Stimulated activated CD4-positive, alpha-beta T cell treated with anti-CD3 and anti-CD28 coated beads, Interleukin-4, amount 100 ng/mL, for 48 hours (primary cell): ENCODE measurements at places on chromosomes 6 and 20.
A peak's percentile ranks its signal among the peaks of the same experiment; 100 is the strongest.

DNA sequence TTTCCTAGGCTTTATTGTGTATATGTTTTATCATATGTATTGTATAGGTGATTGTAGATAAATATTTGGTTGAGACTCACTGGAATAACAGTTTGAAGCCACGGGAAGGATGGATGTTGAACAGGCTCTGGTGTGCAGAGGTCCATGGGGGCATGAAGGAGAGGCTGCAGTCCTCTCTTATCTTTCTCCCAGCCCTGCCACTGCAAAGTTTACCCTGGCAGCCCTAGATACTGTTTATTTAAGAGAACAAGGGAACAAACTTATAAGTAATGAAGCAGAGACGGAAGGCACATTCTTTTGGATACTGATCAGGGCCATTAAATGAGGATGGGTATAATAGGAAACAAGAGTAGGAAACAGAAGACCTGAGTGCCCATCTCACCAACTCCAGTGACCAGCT, 103.6 kb upstream of the SCGN start:
- no peak for DNase-seq

GRCh38 chr6:5865506-5866031, 141.2 kb downstream of the NRN1 start:
- no peak for DNase-seq

DNA sequence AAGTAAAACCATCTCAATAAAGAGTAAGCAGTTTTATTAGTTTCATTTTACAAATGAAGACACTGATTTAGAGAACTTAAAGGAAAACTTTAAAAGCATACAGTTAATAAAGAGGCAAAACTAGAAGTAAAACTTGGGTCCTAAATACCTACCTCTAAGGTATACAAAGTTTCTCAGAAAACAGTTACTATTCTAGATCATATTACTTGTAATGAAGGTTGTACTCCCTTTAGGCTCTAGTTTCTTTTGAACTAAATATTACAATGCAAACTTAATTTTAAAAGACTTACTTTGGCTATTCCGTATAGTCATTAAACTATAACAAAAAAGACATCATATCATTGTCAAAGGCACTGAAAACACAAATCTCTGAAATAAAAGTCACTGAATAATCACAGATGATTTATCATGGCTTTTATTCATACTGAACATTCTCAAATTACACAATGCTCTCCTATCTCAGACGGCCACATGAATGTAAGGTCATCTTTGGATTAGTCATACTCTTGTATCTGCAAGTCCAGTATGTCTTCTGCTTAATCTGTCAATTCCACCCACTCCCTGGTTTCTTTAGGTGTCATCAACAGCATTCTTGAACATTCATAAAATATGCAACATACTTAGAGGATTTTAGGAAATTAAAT, 361.6 kb upstream of the RUNX2 start:
- DNase-seq = no peak

GRCh38 chr6:130815200-130816071, 11.8 kb upstream of the SMLR1 start:
- DNase-seq = no peak

GRCh38 chr6:148146717-148147462, 195.7 kb upstream of the SASH1 start:
- peak; percentile 39 for DNase-seq

DNA sequence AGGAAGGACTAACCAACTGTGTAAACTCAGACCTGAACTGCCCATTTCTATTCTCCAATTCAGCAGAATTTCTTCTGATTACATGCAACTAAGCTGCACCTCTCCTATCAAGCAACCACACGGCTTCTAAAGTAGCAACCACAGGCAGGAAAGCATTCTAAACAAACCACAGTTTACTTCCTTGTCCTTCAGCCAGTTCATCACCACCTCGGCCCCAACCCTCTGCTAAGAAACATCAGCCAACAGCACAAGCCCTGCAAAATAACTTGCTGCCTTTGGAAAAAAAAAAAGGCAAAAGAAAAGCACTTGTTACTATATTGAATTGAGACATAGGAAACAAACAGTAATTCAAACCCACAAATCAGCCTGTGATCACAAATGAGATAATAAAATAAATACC, 140.3 kb downstream of the NFATC2 start:
- DNase-seq = no peak

GRCh38 chr20:19022791-19023448, 189.5 kb upstream of the SLC24A3 start:
- no peak for DNase-seq

- DNase-seq = peak; percentile 9
Observed at GRCh38 chr6:122610690-122611455, 668 bp downstream of the PKIB start.

DNA sequence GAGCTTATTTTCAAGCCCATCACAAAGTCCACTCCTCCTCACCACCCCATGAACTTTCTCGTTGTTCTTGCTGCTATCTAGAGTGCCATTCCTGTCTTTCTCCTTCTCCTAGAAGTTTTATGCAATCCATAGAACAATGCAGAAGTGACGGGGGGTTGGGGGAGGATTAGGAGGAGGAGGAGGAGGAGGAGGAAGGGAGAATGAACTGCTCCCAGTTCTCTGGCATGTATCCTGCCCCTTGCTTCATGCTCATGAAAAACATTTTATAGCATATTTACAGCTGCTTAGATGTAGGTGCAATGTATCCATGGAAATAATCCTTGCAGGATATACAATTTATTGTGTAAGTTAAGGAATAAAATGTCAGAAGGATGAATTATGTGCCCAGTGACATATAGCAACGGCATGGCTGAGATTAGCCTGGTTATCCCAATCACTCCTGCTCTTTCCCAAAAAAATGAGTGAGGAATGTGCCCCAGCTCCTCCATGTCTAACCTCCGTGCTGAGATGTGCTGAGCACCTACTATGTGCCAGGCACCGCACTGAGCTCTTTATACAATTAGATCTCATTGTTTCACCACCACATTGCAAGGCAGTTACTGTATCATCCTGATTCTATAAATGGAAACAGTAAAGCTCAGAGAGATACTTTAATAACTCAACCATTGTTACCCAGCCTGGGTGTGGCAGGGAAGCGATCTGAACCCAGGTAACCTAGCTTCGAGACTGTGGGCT, 41.6 kb upstream of the TFAP2C start:
- DNase-seq = no peak

DNA sequence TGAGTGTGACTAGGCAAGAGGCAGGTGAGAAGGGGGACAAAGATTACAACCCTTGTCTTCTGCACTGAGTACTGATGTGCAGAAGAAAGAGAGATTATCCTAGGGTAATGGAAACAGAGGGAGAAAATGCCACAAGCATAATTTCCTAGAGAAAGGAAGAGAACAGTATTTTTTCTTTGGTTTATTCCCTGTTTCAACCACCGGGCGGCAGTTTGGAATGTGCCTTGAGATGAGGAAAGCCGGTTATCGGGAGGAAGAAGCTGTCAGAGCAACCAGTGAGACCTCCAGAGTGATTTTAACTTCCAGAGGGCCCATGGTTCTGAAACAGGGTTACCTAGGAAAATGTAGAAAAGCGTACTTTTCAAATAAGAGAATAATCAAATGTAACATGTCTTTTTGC, 121.4 kb downstream of the REV3L start:
- no peak for DNase-seq

DNA sequence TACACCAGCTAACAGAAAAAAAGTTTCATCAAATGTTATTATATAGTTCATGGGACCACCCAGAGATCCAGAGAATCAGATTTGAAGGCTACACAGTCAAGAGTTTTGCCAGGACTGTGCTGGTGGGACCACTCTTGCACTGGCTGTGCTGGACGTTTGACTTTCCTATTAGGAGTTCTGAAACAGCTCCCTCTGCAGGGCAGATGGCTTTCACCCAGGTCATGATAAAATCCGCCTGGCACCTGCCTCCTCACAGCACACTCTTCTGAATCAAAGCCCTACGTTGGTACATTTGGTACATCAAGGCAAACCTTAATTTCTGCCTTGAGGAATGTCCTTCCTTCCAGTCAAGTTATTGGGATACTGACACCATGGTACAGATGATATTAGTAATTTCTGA, 302.1 kb downstream of the ZNF217 start:
- DNase-seq = no peak

DNA sequence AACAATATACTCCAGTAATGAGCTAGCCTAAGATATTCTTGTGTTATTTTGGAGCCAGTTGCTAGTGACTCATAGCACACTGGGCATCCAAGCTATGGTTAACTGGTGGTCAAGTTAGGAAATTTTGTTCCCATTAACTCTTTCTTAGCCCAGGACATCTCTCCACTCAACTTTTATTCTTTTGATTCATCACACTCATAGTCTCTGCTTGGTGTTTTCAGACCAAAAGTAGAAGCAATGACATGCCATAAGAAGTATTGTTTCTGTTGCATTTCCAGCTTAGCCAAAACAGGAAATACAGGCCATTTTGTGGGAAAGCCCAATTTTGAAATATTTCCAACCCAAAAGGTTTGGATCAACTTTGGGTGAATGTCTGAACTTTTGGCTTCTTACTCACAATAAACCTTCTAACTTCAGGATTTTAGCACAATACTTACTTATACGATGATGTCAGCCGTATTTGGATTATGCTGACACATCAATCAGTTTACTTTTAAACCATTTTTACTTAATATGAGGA, 31.6 kb upstream of the CCN2 start:
- DNase-seq = no peak

GRCh38 chr6:137977814-137978213, 110.8 kb downstream of the TNFAIP3 start:
- no peak for DNase-seq

DNA sequence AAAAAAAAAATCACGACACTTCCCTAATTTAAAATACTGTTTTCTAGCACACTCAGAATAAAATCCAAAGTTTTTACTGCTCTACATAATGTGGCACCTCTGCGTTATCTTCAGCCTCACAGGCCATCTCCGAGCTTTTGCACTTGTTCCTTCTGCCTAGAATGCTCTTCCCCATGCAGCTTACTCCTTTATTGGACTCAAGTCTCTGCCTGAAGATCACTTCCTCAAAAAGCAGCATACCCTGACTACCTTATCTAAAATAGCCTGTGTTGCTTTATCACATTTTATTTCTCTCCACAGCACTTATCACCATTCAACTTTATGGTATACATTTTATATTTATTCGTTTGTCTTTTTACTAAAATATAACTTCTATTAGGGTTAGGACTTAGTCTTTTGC, 2.3 kb downstream of the ZNF322 start:
- DNase-seq = no peak

- DNase-seq = no peak
Observed at GRCh38 chr20:10040070-10040975, 5.5 kb downstream of the ANKEF1 start.

GRCh38 chr20:8808202-8808535, 260.7 kb upstream of the PLCB4 start:
- no peak for DNase-seq

DNA sequence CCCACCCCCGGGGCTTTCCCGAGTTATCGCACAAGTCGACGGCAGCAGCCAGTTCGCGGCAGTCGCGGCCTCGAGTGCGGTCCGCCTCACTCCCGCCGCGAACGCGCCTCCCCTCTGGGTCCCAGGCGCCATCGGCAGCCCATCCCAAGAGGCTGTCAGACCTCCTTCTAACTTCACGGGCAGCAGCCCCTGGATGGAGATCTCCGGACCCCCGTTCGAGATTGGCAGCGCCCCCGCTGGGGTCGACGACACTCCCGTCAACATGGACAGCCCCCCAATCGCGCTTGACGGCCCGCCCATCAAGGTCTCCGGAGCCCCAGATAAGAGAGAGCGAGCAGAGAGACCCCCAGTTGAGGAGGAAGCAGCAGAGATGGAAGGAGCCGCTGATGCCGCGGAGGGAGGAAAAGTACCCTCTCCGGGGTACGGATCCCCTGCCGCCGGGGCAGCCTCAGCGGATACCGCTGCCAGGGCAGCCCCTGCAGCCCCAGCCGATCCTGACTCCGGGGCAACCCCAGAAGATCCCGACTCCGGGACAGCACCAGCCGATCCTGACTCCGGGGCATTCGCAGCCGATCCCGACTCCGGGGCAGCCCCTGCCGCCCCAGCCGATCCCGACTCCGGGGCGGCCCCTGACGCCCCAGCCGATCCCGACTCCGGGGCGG, 1.6 kb downstream of the GNAS start:
- DNase-seq = no peak

DNA sequence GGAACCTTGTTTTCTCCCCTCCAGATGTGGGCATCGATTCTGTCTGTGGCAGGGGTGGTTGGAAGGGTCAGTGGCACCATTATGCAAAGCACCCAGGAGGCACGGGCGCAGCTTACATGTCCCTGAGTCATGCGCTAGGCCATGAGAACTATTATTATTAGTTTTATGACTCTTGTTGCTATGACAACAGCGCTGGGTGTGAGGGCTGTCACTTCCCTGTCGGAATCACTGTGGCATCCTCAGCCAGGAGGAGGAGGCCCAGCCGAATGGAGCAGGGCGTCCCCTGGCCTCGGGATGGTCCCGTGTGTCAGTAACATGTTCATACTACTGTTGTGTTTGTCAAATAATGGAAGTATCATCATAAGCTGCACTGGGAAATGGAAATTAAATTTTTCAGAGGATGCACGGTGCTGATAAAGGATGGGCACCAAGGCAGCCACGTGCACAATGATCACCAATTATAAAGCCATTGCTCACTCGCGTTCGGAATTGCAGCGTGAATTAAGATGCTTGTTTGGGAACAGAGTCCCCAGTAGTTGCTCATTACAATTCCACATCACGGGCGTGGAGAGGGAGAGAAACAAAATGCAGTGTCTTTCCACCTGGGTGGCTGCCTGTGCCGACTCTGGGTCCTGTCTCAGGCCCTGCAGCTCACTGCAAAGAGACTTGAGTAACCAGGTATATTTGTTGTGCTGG, 247.9 kb downstream of the CDH4 start:
- no peak for DNase-seq

GRCh38 chr6:32839356-32839755, 817 bp upstream of the TAP2 start:
- DNase-seq = no peak

GRCh38 chr6:4928426-4928825, 75.4 kb downstream of the RPP40 start:
- DNase-seq = no peak

- no peak for DNase-seq
Observed at GRCh38 chr20:3741836-3742458, 9.5 kb downstream of the HSPA12B start.

DNA sequence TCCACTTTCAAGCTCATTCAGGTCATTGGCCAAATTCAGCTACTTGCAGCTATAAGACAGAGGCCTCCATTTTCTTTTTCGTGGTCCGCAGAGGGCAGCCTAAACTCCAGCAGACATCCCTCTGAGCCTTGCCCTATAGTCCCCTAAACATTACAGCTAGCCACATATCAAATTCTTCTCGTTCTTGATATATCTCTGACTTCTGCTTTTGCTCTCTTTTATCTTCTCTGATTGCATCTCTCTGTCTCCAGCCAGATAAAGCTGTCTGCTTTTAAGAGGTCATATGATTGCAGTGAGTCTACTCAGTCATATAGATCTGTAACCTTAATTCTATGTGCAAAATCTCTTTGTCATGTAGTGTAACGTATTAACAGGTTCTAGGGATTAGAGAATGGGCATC, 358.4 kb upstream of the RGS17 start:
- no peak for DNase-seq

DNA sequence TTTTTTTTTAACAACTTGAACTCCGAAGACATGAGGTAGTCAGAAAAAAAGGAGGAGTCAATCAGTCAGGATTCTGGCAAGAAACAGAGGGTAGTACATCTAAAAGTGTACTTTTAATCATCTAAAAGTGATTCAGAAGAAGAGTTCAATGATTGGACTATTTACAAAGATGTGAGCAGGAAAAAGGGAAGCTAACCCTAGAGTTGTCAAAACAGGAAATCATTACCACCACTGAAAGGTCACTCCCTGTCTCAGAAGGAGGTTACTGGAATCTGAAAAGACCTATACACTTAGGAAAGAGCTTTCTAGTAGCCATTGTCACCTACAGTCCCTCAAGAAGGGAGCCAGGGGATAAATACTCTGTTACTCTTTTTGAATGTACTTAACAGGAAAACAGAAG, 16.7 kb upstream of the LMBRD1 start:
- DNase-seq = no peak
